Stimulated activated CD8-positive, alpha-beta memory T cell treated with anti-CD3 and anti-CD28 coated beads, Interleukin-4, amount 100 ng/mL, for 1 hour (primary cell): ENCODE measurements at places on chromosomes 3 and 15.

DNA sequence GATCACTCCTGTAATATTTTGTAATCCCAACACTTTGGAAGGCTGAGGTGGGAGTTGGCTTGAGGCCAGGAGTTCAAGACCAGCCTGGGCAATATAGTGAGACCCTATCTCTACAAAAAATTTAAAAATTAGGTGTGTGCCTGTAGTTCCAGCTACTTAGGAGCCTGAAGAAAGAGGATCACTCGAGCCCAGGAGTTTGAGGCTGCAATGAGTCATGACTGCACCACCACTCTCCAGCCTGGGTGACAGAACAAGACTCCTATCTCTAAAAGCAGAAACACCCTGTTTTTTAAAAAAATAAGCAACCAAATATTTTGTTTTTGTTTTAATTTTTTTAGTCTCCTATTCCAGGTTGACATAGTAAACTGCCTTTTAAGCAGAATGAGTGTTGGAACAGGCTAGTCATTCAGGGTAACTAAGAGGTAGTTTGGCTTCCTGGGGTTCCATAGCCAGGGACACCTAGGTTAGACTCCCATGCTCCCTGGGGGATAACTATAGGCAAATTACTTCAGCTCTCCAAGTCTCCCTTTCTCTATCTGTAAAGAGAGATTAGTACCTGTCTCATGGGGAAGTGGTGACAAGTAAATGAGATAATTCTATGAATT, 114.6 kb upstream of the C15orf61 start:
- no peak for DNase-seq

DNA sequence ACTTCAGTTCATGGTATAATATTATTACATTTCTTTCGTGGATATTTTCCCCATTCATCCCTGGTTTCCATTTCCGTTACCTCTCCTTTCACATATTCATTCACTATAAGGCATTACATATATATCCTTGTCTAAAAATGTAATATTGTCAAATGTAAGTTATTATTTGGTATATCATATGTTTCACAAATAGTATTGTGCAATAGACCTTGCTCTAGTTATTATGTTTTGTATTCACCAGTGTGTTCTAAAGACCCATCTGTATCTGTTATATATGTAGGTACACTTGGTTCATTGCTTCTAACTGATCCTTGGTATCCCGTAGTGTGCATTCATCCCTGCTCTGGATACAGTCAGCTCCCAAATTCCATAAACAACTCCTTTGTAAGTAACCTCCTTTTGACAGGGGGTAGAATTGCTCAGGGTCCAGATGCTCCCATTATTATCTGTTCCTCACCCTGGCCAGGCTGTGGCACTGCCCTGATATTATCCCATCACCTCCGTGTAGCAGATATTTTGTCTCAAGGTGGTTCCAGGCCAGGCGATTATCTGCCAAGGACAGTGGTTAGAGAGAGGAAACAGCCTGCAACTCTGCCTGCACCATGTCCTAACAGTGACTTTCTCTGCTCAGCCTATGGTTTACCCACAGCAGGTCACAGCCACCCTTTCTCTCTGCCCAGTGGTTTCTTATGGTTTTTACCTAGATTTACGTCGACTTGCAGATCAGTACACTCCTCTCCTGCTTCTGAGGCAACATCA, 29.2 kb downstream of the PAQR9 start:
- no peak for DNase-seq

DNA sequence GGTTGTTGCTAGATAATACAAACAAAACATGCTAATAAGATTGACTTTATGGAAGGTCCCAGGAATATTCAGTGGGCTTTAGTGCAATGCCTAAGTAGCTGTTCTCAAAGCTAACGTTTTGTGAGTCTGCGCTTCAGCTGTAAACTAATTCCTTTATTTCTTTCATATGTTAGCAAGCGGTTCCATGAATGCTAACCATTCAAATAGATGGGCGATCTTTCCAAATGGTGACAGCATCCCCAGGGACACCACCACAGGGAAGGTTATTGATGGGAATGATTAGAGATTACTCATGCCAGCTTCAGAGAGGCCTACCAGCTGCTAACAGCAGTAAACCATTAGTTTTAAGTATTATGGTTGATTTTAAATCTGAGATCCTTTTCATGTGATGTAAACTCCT, 405.7 kb upstream of the MCTP2 start:
- DNase-seq, result no peak

DNA sequence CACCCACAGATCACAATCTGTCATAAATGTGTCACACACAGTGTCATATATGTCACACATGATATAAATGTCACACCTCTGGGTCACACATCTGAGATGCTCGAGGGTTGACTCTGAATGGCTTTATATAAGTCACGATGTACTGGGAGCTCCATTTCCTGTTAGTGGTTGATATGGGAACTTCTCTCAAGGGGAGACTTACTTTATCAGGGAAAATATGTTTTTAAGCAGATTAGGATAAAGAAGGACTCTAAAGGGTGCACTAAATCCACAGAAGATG, 83.9 kb upstream of the MEF2A start:
- no peak for DNase-seq

GRCh38 chr3:144390786-144391185, 419.2 kb downstream of the DIPK2A start:
- no peak for DNase-seq

- DNase-seq, result no peak
Observed at GRCh38 chr3:32203854-32204253, 34.6 kb upstream of the CMTM8 start.

- no peak for DNase-seq
Observed at GRCh38 chr15:68770216-68770615, 50.5 kb downstream of the ANP32A start.

DNA sequence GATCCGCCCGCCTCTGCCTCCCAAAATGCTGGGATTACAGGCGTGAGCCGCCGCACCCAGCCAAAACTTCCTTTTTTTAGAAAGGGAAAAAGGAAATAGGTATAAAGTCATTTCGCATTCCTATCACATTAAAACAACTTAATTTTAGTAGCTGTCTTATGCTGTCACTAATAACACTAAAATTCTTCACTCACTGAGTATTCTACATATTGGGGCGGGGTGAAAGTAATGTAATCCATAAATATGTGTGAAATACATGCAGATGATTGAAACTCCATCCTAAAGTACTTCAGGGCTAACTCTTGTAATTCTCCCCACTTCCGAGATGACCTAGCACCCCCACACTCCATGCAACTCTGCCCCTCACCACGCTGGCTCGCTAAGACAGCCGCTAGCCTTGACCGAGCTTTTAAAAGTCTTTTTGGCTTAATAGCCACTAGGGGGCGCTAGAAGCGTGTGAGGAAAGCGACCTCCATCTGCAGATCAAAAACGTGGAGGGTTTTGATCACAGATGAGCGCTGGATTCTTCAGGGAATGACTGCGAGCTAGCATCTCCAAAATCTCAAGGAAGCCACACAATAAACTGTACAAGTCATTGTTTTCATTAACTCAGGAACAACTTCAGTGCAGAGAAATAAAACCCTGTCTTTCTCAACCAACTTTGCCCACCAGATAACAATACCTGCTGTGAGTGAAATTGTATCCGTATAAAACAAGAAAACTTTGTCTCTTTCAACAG, 129.3 kb upstream of the IGF1R start:
- DNase-seq, result peak; percentile 10

- DNase-seq, result no peak
Observed at GRCh38 chr15:34339946-34340345, 2.4 kb upstream of the SLC12A6 start.
